Hematopoietic multipotent progenitor cell (in vitro differentiated cells): ENCODE measurements at places on chromosomes 4 and X.

DNA sequence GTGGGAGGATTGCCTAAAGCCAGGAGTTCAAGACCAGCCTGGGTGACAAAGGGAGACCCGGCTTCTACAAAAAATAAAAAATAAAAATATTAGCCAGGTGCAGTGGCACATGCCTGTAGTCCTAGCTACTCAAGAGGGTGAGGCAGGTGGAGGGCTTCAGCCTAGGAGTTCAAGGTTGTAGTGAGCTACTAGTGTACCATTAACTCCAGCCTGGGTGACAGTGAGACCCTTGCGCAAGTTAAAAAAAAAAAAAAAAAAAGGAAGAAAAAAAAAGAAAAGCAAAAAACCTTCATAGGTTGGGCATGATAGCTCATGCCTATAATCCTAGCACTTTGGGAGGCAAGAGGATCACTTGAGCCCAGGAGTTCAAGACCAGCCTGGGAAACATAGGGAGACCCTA is 5.8 kb downstream of the SCLT1 start:
- no peak for DNase-seq

GRCh38 chrX:147573266-147573665 is 338.5 kb upstream of the FMR1 start:
- DNase-seq, result no peak

DNA sequence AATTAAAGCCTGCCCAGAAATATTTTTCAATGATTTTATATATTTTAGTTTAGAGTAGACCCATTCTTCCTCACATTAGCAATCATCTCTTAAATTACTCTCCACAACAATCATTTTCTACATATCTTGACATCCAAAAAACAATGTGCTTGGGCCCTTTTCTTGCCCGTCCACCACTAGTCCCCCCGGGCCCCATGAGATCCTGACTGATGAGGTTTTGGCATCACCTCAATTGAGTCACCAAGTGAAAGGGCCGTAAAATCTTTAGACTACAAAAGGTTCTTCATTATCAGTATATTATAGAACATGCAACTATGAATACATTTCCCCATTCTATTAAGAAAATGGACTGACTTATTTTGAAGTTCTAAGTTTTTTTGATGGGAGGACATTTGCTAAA is 4.0 kb upstream of the CDKL2 start:
- no peak for DNase-seq

DNA sequence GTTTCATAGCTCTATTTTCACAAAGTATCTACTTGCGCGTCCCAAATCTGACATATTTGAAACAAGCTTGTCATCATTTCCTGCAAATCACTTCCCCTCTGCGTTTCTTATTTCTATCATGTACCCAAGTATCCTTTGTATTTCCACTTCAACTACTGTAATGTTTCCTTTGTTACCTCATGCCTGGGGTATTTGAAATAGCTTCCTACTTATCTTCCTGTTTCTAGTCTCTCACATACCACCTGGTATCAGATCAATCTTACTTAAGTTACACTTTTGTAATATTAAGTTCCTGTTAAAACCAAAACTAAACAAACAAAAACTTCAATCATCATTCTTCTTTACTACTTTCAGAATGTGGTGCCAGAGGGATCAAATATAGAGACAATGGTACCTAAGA is 93.6 kb upstream of the SMAD1 start:
- DNase-seq, result no peak

DNA sequence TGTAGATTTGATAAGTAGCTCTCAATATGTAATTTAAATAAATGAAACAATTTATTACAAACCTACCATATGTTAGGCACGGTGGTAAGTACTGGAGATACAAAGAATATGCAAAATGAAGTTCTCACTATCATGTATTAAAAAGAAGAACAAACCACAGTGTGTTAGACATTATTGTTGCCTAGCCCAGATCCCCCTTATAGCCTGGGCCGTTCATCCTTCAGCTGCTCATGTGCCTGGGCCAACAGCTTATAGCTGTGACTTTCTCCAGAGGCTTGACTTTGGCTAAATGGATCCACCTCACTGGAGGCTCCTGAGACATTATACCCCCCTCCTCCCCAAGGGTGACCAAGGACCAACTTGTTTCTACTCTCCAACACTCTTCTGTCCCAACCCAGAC is 29.8 kb upstream of the CCNG2 start:
- DNase-seq, result no peak

DNA sequence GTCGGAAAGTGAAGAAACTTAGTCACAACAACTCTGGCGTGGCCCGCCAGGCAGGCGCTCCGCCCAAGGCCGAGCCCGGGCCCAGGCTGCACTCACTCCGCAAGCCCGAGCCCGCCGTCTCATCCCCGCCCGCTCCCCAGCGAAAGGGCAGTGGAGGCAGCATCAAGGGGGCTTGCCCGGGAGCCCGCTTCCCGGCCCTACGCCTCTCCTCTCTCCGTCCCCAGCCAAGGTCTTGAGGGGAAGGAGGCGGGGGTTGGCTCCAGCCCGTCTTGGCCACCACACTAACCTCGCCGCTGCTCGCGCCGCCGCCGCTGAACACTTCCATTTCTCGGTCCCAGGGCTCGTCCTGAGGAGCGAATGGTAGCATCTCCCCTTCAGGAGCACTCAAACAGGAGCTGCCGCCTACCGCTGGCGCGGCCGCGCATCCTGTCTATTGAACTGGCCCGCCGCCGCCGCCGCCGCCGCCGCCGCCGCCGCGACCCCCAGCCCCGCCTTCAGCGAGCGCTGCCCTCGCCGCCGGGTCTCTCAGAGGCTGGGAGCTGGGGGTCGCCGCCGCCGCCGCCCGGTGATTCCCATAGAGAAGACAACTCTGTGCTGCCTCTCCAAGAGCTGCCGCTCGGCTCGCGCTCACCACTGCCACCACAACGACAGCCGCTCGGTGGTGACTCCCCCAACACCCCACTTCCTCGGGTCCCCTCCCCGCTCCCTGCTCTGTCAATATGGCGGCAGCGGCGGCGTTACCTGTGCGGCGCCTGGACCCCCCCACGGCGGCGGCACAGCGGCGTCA is at the start of gene RPS6KA6:
RPS6KA6 (minus strand) TSS at position 667 of the 787 bp plus-strand sequence; CDS start at position 367, 300 bp downstream.
- no peak for DNase-seq

DNA sequence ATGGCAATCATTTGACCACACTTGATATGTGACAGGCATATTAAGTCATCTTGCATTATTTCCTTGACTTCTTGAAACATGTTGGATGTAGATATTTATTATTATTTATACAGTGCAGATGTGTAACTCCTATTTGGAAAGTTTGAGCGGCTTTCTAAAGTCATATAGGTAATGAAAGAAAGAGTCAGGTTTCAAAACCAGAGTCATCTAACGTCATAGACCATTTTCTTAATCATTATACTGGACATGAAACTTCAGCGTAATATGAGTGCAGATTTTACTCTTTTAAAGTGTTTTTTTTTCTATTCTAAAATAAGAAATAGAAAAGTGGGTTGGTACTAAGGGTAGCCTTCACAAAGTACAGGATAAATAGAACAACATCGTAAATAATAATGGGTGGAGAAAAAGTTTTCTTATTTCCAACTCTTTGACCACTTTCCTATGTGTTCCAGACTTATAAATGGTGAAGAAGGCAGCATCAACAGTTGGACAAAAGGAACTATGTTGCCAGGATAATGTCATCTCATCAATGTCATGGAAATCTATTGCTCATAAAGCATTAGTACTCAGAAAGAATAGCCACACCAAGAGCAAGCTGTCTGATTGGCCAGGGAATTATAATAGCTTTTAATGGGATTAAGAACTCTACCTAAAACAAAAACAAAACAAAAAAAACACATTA is 108.0 kb upstream of the PCDH18 start:
- no peak for DNase-seq
